Pancreas (tissue), 10 donors: ENCODE measurements at places on chromosomes 2 and 18. TPM values are rescaled to one million over a fixed set of nuclear protein-coding genes. Genes with fewer than 3 reads are reported as not detected.

DNA sequence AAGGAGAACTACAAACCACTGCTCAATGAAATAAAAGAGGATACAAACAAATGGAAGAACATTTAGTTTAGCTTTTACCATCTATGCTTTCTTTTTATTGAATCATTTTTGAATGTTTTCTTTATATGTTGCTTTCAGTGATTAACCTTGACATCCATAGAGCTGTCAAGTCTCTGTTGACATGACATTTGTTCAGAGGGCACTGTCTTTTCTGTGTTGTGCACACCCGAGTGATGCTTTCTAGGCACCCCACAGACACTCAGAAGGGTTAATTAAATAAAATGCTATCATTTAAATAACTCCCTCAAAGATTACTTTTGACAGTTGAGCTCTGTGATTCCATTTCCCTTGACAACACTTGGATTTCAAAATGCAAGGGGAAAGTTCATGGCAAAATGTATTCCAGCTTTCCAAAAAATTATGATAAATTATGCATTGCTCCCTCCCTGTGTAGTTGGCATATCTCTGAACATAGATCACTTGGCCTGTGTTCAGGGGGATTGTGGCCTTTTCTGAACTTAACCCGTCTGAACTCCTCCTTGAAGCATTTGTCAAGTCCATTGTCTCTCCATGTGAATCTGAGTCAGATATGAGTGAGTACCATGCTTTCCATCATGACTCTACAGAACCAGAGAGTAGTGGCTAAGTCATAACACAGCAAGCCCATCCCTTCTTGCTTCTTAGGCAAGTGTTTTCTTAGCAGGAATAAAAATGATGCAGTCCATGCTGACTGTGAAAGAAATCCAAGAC, 372.6 kb downstream of the RPRM start:
- no peak for DNase-seq
- no peaks in the 10 kb centered on the region for H3K36me3 ChIP-seq
- H3K4me1 ChIP-seq: no peaks in the 10 kb centered on the region
- H3K4me3 ChIP-seq: no peak overlapping the region
- H3K27ac ChIP-seq: no peak overlapping the region

DNA sequence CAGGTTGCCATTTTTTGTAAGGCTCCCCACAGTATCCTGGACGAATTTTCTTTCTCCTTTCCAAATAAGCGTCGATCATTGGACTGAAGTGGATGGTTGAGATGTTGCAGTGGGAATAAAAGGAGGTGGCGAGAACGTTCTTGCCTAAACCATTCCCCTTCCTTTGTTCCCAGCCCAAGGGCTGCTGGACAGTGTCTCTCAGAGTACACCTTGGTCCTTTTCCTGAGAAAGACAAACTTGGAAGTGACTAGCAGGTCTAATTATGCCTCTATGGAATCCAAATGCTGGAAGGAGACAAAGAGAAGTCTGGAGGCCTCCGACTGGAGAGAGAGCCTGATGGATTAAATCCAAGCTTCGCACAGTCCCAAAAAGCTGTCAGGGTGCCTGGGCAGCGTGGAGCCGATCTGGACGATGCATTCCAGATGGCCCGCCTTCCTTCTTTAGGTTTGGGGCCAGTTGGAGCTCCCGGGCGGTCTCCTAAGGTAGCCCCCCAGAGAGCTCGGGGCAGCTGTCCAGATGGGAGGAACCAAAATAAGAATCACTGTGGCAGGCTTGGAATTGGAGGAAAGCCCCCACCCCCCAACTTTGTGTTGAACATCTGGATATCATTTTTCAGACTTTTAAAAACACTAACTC, 186.8 kb downstream of the TMEM247 start:
- H3K36me3 ChIP-seq: no peaks in the 10 kb centered on the region
- H3K4me3 ChIP-seq: no peak overlapping the region
- H3K27ac ChIP-seq: no peak overlapping the region
- peaks cover 7% of the 10 kb centered on the region for H3K4me1 ChIP-seq

DNA sequence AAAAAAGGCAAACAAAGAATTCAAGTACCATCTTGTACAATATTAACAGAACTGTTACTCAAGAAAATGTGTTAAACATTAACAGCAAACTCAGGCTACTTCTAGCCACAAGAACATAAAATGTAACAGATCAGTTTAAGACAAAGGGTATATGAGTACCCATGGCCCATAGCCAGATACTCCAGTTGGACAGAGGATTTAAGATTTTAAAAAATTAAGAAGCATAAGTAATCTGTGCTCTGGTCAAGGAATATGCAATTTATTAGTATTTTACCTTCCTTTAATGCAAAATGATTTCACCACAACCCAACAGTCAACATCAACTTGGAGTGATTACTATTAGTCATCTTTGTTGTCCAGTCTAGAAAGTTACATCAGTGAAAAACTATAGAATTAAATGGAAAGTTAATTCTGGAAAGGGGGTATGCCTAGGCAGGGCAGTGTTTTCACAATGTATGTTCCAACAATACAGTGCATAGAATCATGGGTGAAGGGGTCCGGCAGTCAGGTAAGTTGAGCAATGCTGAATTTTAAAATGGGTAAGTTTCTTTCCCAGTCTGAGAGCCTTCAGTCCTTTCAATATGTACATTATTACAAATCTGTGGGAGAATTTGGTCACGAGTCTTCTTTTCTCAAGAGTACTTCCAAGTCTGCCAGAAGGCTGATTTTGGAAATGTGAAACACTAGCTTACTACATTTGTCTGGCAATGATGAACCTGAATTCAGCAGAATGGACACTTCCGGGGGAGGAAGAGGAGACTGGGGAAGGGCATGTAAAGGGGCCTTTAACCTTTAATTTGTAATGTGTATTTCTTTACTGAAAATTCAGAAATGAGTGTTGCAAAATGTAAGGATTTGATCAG, 34.5 kb downstream of the SFT2D3 start:
- H3K27ac ChIP-seq: no peak overlapping the region
- no peaks in the 10 kb centered on the region for H3K36me3 ChIP-seq
- H3K4me3 ChIP-seq: no peak overlapping the region
- DNase-seq: no peak

- H3K27me3 ChIP-seq: no peaks in the 10 kb centered on the region
- no peak for DNase-seq
- H3K27ac ChIP-seq: no peak overlapping the region
- H3K4me3 ChIP-seq: no peak overlapping the region
- H3K4me1 ChIP-seq: no peaks in the 10 kb centered on the region
Measured at GRCh38 chr2:234251326-234252271, 201.1 kb downstream of the SPP2 start.

CENPA gene
- total RNA-seq: 1.2 TPM
